CD4-positive, CD25-positive, alpha-beta regulatory T cell (primary cell): ENCODE measurements at places on chromosomes 13 and 19.

DNA sequence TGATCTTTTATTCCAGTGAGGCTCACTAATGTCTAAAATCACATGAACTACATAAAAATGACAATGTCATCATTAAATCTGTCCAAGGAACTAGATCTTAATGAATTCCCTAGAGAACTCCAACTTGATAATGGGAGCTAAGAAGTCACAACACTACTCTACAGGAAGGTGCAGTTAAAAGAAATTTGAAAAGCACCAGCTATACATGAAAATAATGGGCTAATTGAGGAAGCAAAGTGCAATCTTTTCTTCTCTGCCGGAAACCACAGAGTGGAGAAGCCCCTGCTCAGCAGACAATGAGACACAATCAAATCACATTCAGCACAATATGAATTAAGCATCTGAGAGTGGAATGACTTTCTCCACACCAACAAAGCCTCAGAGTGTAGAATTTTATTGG, 261.7 kb downstream of the LHFPL6 start:
- DNase-seq = no peak

DNA sequence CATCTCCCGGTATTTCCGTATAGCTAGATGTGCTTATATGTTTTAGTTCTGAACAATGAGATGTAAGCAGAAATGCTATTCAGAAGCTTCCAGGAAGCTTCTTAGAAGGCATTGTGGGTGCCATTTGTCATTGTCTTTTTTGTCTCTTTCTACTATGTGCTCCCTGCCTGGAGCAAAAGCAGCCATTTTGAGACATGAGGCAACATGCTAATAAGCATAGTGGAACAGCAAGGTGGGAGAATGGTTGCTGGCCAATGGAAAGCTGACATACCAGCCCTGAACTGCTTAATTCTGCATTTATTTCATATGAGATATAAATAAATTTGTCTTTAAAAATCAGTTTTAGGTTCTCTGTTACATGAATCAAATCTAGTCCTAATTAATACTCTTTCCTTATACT, 299.7 kb downstream of the LMO7 start:
- no peak for DNase-seq

GRCh38 chr13:44142540-44142867, 231.1 kb upstream of the SERP2 start:
- no peak for DNase-seq

GRCh38 chr19:11337080-11337479, 2.4 kb downstream of the RAB3D start:
- DNase-seq = peak; percentile 41

DNA sequence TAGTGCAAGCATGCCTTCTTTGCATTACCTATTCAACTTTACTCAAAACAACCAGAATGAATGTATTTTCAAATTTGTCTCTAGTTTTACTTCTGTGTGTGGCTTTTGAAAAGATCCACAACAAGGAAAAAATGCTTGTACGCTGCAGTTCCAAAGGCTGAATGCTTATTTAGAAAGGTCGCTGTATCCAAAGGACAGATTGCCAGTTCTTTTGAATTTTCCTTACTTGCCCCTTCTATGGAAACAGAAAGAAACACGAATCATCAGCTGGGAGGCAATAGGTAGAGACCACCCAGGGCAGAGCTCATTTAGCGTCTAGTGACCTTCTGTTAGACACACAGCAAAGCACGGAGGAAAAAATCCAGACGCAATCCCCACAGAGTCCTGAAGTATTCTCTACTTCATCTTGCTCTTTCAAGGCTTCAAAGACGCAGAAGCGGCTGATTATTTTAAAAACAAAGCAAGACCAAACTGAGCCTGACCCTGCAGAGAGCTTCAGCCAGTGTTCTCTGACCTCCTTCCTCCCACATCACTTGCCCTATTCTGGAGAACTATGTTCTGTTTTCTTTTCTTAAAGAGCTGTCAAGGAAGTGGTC, 674.6 kb upstream of the SGCG start:
- no peak for DNase-seq

DNA sequence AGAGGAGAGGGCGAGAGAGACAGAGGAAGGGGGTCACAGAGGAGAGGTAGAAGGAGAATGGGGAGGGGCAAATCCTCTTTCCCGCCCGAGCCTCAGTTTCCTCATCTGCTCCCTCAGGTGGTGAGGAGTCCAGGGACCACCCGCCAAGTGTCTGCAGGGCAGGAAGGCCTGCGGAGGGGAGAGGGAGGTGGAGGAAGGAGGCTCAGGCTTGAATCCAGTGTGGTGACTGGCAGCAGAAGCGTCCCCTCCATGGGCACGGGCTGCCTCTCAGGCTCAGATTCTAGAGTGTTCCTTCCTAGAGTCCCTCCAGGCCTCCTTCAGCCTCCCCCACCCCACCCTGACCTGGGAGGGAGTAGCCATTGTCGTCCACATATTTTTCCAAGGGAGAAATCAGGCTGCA, 16.5 kb upstream of the GARIN5A start:
- no peak for DNase-seq

DNA sequence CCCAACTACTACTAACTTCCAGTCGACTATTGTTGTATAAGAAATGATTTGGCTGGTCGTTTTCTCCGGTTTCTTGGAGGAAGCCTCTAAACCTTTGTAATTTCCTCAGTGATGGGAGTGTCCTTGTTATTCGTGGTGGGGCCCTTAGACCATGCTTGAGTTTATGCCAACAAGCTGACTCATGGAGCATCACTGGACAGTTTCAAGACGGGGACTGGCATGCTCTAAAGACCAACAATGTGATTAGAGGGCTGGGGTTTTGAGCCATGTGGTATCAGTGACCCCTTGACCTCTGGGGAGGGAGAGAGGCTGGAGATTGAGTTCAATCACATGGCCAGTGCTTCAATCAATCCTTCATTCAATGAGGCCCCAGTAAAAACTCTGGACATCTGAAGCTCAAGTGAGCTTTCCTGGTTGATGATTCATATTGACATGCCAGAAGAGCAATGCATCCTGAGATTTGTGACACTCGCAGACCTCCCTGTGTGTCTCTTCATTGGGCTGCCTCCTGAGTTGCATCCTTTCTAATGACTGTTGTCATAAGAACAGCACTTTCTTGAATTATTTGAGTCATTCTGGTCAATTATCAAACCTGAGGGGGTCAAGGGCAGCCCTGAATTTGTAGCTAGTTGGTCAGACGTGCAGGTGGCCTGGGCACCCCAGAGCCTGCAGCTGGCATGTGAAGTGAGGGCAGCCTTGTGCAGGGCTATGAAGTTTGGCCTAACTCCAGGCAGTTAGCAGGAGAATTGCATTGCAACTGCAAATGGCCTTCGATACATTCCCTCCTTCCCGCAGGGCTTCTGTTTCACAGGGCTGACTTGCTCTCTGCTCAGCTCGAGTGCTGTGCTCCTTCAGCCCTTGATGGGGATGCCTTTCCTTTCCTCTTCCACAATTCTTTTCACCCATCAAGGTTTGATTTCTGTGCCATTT, 246.5 kb downstream of the FGF9 start:
- DNase-seq = no peak

DNA sequence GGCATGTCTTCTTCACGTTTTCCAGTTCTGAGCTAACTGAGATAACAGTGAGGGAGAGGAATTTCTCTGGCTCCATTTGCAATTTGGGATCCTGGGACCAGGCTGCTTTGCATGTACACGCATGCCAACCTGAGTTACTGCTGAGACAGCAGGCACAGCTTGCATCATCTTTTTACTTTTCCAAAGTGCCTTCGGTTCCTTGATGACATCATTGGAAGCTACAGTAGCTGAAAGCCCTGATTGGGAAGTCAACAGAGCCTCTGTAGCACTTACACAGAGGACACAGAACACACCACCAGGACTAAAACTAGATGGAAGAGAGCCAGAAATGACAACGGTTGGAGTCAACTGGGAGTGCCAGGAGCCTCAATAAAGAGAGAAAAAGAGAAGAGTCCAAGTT, 399.1 kb upstream of the GPC6 start:
- DNase-seq = no peak

- no peak for DNase-seq
Measured at GRCh38 chr13:50125304-50125553, 110.0 kb downstream of the KCNRG start.

DNA sequence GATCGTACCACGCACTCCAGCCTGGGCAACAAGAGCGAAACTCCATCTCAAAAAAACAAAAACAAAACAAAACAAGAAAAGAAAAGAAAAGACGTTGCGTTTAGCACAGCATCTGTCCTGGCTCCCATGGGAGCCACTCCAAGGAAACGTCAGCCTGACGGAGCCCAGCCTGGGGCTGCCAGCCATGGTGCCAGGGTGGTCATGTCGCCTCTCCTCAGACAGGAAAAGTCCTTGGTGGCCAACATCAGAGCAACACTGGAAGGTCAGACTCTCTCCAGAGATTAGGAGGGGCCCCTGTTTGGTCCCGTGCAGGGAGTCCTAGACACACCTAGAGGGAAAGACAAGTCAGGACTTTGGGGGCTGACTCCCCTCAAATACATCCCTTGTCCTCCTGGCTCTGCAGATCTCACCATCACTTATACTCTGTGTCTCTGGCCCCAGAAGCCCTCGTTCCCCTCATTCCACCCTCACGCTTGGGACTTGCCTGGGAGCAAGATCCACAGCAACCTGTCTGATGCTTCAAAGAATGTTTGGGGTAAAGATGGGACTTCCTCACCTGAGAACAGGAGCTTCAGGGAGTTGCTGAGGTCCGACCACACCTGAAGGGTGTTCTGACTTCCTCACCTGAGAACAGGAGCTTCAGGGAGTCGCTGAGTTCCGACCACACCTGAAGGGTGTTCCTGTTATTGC, 9.3 kb downstream of the LILRA4 start:
- DNase-seq = no peak

- no peak for DNase-seq
Measured at GRCh38 chr13:20140487-20140886, 20.4 kb downstream of the GJA3 start.

DNA sequence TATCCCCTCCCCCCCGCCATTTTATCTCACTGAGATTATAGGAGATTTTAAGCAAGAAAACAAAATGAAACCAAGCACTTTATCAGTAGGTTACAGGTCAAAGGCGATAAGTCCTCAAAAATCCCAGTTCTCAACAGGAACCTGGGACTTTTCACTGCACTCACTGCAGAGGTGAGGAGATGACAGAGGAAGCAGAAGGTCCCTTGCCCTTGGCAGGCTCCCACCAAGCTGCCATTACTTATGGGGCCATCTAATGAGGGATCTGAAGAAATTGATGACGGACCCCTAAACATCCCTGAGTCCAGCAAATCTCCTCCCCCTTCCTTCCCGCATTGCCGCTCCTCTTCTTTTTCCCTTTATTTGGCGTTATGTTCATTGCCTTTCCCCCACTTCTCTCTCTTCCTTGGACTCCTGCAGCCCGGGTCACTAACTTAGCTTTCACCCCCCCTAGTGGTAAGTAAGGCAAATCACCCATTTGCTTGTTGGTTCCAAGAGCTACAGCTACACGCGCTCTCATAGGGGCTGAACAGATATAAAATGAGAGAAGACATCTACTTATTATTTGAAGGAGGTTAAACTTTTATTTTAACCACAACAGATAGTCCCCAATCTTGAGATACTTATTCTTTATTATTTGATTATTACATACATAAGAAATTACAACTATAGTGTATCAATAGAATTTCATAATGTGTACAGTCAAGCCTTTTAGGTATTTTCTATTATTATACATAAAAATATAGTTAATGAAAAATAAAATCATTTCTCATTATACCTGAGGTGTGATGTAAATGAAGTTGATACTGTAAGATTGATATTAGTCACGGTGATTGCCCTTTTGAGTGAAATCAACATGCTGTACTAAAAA, 52.0 kb upstream of the ARGLU1 start:
- DNase-seq = peak; percentile 50

DNA sequence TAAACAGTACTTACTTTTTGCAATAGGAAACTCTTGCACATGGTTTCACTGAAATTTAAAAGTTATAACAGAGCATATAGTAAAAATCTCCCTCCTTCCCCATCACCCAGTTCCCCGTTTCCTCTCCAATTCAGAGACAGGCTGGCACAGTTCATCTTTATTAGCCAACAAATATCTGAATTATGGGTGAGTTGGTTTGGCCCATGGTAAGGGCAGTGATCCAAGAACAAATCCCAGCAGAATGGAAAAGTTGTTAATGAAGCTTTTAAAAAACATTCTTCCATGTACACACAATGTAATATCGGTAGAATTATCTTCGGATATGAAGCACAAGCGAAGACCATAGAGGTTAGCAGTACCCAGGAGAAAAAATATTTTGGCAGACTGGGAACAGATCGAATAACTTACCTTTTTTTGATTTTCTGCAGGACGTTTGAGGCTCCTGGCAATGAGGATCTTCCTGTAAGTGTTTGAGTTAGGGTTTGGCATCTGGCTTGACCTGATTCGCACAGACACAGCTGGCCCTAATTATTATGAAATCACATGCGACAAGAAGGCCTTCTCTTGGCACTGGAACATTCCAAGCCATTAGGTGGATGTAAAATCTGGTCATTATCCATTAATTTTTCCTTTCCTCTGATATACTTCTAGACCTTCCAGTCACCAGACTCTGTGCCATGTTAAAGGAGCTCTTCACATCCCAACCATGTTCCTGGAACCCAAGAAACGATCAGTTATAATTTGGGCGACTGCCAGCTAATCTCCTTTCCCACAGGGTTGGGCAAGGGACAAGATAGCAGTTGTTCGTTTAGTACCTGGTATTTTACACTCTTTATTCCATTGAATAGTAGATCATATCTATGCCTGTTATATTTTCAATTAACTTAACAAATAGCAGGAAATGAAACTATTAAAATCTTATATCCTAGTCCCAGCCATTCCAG, 139.4 kb upstream of the TSC22D1 start:
- no peak for DNase-seq

DNA sequence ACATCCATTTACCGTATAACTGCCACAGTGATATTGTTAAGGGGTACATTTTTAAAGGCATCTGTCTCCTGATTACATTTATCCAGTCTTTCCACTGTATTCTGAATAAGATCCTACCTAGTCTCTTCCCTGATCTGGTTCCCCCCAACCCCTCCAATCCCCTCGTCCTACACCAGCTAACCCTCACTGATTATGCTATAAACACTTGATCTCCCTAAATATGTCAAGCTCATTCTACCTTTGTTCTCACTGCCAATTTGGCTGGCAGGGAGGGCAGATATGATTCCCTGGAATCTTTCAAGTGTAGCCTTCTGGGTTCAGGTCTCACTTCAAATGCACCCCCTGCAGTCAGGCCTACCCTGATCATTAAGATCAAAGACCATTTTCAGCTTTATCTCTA, 1379.8 kb upstream of the MIR17HG start:
- no peak for DNase-seq

GRCh38 chr13:94267581-94268366, 211.7 kb downstream of the DCT start:
- DNase-seq = no peak

- no peak for DNase-seq
Measured at GRCh38 chr13:97716746-97717145, 236.7 kb upstream of the IPO5 start.

DNA sequence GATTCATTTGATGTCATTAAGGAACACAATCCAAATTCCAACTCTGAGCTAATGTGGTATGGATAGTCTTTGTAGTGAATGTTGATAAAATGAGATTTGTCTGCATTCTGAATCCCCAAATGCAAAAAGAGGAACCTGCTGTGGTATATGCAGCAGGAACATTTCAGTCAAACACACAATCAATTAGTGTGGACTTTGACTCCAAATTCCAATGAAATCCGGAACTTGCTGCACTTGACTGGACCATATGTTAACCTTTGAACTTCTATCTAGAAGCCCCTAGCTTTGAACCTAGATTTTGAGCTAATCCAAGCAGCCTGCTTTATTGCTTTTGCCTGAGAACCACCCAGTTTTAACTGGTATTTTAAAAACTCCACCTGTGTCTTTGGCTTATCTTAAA, 341.3 kb downstream of the SPRY2 start:
- no peak for DNase-seq

- no peak for DNase-seq
Measured at GRCh38 chr13:58704953-58705352, 1073.4 kb downstream of the PCDH17 start.
